ENCODE measurements at places on chromosomes 2 and 18. TPM values are rescaled to one million over a fixed set of nuclear protein-coding genes. Genes with fewer than 3 reads are reported as not detected.

The RND3 gene
- total RNA-seq = 16.8 TPM

The GRB14 gene
- total RNA-seq = 3.0 TPM

The MOGAT1 gene
- 4.4 TPM for total RNA-seq

The SOCS6 gene
- 11.0 TPM for total RNA-seq

The SCN2A gene
- total RNA-seq = 1.2 TPM

The GALNT14 gene
- total RNA-seq = 1.8 TPM

The GAD1 gene
- total RNA-seq = not detected

The SRD5A2 gene
- total RNA-seq = 0.64 TPM

The HRH4 gene
- 0.74 TPM for total RNA-seq

The HDAC4 gene
- total RNA-seq = 40.4 TPM

The CELF4 gene
- 0.81 TPM for total RNA-seq
